ENCODE measurements at places on chromosomes 7 and 10. TPM values are rescaled to one million over a fixed set of nuclear protein-coding genes. Genes with fewer than 3 reads are reported as not detected.

KLF14 gene
- total RNA-seq, result not detected

PAX2 gene
- total RNA-seq, result not detected

NODAL gene
- not detected for total RNA-seq

FXYD4 gene
- not detected for total RNA-seq

GNGT1 gene
- total RNA-seq, result not detected

DYNC1I1 gene
- 37.8 TPM for total RNA-seq

DNA sequence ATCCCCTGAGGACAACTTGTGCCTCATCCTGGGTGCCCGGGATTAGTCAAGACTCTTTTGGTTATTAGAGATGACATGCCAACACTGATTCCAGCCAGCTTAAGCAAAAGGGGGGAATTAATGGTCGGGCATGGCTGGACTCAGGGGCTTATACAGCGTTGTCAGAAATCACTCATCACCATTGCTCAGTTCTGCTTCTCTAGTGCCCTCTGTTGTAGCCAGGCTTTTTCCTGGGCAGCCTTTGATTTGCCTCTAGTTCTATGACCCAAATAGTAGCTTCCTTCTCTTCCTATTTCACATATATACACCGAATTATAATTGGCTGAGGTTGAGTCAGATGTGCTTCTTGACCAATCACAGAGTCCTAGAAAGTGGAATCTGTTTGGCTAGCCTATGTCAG is 192.0 kb upstream of the HABP2 start:
- no peak overlapping the region for H3K27ac ChIP-seq
- H3K4me1 ChIP-seq, result peaks cover 3% of the 10 kb centered on the region
- H3K36me3 ChIP-seq, result no peaks in the 10 kb centered on the region

DNA sequence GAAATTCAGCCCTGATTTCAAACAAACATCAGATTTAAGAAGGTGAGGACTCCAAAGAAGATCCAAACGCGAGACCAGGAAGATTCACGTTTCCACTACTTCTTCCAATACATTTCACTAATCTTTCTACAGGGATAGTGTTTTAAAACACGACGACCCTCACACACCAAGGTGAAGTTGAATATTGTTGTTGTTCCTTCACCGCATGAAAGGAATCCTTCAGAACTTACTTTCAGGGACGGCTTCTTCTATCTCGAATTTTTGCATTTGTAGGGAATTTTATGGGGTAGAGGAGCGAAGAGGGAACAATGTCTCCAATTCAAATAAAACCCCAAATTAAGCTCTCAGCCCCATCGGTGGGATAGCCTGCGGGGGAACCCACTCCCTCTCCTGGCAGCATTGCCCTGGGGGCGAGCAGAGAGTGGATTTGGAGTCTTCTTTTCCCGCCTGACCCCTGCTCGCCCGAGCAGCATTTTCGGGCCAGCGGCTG is 1.5 kb upstream of the GATA3 start:
- no peak overlapping the region for H3K4me3 ChIP-seq
- H3K27me3 ChIP-seq, result peaks cover 100% of the 10 kb centered on the region
- peaks cover 72% of the 10 kb centered on the region for H3K4me1 ChIP-seq
- no peak overlapping the region for H3K27ac ChIP-seq
- DNase-seq, result no peak

GRCh38 chr7:135808206-135808605 is 59.6 kb upstream of the FAM180A start:
- no peak overlapping the region for H3K27ac ChIP-seq
- H3K4me1 ChIP-seq, result peaks cover 13% of the 10 kb centered on the region
- no peaks in the 10 kb centered on the region for H3K36me3 ChIP-seq
- no peaks in the 10 kb centered on the region for H3K27me3 ChIP-seq
- H3K4me3 ChIP-seq, result no peak overlapping the region

DNA sequence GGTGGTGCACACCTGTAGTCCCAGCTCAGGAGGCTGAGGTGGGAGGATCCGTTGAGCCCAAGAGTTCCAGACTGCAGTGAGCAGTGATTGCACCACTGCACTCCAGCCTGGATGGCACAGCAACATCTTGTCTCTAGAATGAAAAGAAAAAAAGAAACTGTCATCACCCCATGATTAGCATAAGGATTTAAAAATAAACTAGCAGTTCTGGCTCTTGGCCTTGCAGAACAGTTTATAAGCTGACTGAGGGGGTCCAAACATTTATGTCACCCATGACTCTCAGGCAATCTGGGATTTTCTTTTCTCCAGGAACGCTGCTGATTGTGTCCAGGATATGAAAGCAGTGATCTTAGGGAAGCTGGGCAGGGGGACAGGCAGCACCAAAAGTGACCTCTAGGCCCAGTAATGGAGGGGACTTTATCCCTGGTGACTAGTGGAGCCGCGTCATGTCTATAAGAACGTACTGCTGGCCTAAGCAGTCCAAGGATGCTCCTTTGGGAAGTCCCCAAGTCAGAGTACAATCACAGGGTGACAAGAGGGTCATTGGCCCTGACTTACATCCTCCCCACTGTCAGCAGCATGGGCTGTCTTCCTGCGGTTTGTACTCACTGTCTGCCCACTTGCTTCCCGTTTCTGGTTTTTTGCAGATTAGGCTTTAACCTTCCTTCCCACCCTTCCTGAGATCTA is 177.4 kb downstream of the ARHGAP12 start:
- H3K27ac ChIP-seq, result no peak overlapping the region
- no peaks in the 10 kb centered on the region for H3K36me3 ChIP-seq
- no peak for DNase-seq
- H3K4me1 ChIP-seq, result peaks cover 27% of the 10 kb centered on the region
- no peaks in the 10 kb centered on the region for H3K27me3 ChIP-seq
- H3K4me3 ChIP-seq, result no peak overlapping the region

DNA sequence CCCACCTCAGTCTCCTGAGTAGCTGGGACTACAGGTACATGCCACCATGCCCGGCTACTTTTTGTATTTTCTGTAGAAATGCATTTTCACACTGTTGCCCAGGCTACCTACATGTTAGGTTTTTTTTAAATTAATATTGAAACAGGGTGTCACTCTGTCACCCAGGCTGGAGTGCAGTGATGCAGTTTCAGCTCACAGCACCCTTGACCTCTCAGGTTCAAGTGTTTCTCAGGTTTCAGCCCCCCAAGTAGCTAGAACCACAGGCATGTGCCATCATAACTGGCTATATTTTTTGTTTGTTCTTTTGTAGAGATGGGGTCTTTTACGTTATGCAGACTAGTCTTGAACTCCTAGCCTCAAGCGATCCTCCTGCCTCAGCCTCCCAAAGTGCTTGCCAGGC is 32.4 kb upstream of the ZMIZ2 start:
- no peak overlapping the region for H3K27ac ChIP-seq
- H3K4me3 ChIP-seq, result no peak overlapping the region
- no peaks in the 10 kb centered on the region for H3K36me3 ChIP-seq

DNA sequence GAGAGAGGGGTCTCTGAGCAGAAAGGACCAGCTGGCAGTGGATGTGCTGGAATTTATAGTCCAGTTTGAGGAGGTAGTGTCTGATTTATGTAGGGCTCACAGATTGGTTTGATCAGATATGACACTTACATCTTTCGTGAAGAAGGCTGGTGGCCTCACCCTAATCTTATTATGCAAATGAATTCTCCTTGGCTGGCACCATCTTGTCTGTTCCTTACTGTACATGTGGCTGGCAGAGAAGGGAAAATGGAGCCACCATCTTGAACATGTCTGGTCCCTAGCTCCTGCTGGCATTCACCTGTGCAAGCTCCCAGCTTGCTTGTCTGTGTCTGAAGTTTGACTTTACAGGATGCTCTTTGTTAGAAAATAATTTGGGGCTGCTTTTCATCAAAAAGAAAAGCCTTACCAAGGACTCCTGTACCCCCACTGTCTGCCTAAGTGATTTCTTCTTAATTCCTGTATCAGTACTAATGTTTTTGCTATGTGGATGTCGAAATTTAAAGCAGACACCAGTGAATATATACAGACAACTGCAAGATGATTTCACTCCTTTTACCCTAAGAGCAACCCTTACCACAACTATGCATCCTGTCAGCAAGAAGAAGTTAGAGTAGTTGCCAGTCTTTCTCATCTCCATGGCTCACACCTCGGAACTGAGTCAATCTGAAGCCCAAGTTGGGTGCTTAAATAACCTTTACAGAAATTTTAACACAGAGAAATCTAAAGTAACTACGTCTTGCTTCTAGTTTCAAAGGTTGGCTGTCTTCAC is 322.0 kb upstream of the SEMA3D start:
- H3K36me3 ChIP-seq, result no peaks in the 10 kb centered on the region
- DNase-seq, result no peak
- H3K27me3 ChIP-seq, result no peaks in the 10 kb centered on the region
- H3K27ac ChIP-seq, result no peak overlapping the region
- no peak overlapping the region for H3K4me3 ChIP-seq

DNA sequence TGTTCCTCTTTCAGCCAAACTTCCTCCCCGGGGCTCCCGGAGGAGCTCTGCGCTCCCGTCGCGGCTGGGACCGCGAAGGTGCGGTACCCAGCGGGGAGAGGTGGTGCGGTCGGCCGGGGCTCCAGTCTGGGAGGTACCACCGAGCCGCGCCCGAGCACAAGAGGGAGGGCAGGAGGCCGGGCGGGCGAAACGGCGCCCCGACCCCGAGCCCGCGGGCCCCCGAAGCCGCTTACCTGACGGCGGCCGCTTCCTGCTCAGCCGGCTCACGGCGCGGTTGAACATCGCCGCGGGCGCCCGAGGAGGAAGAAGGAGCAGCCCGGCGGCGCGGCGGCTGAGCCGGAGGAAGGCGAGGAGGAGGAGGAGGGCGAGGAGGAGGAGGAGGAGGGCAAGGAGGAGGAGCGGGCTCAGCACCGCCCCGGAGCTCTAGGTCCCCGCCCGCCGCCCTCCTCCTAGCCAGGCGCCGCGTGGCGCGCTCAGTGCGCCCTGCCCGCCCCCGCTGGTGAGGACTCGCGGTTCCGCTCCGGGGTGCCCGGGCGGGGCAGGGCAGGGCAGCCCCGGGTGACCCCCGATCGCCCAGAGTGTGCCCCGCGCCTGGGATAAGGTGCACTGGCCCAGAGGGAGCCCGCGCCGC is at the start of gene RGS10:
RGS10 (minus strand) TSS at position 363 of the 631 bp plus-strand sequence; CDS start at position 282, 81 bp downstream.
- peak within 1 kb of the TSS; percentile 96 for H3K4me3 ChIP-seq
- DNase-seq, result peak; percentile 94
- H3K27ac ChIP-seq, result peak within 1 kb of the TSS; percentile 78

DNA sequence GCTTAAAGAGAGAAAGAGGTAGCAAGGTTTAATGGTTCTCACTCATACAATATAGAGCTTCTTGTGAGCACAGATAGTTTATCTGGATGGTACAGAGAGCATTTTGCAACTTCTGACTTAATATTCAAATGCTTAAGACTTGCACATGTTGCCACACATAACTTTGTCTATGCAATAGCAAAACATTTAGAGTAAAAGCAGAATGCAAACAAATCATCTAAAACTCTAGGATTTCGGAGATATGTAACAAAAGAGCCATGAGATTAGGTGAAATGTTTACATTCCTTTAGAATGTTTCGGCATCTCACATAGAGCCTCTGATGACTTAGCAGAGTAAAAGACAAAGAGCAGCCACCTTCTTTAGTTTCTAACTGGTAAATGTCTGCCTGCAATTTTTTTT is 717.1 kb upstream of the LRRN3 start:
- no peak overlapping the region for H3K4me3 ChIP-seq
- no peaks in the 10 kb centered on the region for H3K36me3 ChIP-seq
- DNase-seq, result no peak

DNA sequence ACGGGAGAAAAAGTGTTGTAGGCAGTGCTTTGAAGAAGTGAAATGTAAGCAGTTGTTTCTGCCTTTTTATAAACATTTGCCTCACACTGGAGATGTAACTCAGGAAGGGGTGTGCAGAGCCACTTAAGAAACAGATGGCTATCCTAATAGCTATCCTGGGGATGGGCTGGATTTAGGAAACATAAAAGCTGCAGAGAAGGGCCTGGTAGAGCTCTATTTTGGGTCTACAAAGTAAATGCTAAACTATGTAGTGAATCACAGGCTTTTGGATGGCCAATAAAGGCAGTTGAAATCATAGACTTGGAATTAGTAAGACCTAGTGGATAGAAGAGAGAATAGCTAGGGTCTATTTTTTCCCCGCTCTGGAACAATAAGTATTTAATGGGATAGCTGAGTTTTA is 79.9 kb upstream of the AGR3 start:
- no peaks in the 10 kb centered on the region for H3K4me1 ChIP-seq
- H3K36me3 ChIP-seq, result no peaks in the 10 kb centered on the region
- H3K27ac ChIP-seq, result no peak overlapping the region
- no peak overlapping the region for H3K4me3 ChIP-seq

GRCh38 chr10:16386855-16387254 is 50.0 kb upstream of the PTER start:
- no peak overlapping the region for H3K4me3 ChIP-seq
- no peak overlapping the region for H3K27ac ChIP-seq
- H3K4me1 ChIP-seq, result no peaks in the 10 kb centered on the region
- DNase-seq, result no peak
- no peaks in the 10 kb centered on the region for H3K36me3 ChIP-seq

DNA sequence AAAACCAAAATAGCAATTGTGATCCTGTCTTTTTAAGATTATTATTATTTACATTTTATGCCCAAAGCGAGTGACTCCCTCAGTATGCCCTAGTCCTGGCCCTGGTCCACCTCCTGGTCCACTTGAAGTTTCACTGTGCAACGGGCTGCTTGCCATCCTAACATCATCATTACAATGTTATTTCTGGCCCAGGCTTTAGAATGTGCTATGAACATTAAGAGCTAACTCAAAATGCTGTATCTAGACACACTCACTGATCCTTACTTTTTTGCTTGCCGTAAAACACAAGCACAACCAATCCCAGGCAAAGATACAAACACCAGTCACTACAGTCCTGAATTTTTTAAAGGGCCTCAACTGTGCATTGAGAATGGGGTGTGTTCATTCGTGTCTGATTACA is 38.4 kb downstream of the RHOBTB1 start:
- DNase-seq, result peak; percentile 89
- peaks cover 50% of the 10 kb centered on the region for H3K4me1 ChIP-seq
- no peak overlapping the region for H3K4me3 ChIP-seq
- H3K27me3 ChIP-seq, result no peaks in the 10 kb centered on the region

GRCh38 chr10:131226446-131227162 is 84.9 kb downstream of the TCERG1L start:
- no peaks in the 10 kb centered on the region for H3K4me1 ChIP-seq
- H3K4me3 ChIP-seq, result no peak overlapping the region
- H3K36me3 ChIP-seq, result no peaks in the 10 kb centered on the region
- H3K27ac ChIP-seq, result no peak overlapping the region
- H3K27me3 ChIP-seq, result no peaks in the 10 kb centered on the region

DNA sequence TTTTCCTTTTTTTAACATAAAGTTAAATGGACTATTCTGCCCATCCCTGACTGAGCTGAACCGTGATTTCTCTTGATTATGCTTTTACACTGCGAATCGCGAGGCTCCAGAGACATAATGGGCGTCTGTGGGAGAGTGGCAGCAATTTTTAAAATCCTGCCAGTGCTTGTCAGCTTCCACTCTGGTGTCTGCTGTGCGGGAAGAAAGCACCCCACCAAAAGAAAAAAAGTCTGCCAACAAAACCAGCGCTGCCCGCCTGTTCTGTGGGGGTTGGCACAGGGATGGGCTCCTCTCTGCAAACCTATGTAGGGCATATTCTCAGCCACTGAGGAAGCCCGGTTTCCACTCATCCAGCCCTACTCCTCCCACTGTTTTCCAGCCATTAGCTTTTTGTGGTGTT is 592.3 kb upstream of the GALNT17 start:
- H3K27me3 ChIP-seq, result no peaks in the 10 kb centered on the region
- DNase-seq, result no peak
- H3K36me3 ChIP-seq, result no peaks in the 10 kb centered on the region
- H3K27ac ChIP-seq, result no peak overlapping the region

Data from sigmoid colon (tissue), 7 donors.